ENCODE measurements at places on chromosomes 5 and 9.

- no peak for DNase-seq
Measured at GRCh38 chr5:144370273-144370672, 199.6 kb downstream of the KCTD16 start.

DNA sequence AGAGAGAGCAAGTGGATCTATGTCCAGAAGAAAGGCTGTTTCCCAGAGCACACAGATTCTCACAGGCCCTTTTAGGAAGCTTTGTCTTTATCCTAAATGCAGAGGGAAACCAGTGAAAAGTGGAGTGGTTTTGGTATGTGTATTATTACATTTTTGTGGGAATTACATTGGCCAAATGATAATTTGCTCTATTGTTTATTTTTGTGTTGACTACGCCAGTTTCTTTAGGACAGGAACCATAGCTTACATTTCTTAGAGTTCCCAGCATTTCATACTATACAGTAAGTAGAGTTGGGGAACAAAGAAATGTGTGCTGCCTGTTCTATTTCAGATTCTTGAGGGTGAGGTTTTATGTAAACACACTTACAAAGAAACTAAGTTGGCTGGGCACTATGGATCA is 29.4 kb upstream of the SPATA31D4 start:
- no peak for DNase-seq

- no peak for DNase-seq
Measured at GRCh38 chr9:88390371-88390990, 2.2 kb downstream of the SPIN1 start.

DNA sequence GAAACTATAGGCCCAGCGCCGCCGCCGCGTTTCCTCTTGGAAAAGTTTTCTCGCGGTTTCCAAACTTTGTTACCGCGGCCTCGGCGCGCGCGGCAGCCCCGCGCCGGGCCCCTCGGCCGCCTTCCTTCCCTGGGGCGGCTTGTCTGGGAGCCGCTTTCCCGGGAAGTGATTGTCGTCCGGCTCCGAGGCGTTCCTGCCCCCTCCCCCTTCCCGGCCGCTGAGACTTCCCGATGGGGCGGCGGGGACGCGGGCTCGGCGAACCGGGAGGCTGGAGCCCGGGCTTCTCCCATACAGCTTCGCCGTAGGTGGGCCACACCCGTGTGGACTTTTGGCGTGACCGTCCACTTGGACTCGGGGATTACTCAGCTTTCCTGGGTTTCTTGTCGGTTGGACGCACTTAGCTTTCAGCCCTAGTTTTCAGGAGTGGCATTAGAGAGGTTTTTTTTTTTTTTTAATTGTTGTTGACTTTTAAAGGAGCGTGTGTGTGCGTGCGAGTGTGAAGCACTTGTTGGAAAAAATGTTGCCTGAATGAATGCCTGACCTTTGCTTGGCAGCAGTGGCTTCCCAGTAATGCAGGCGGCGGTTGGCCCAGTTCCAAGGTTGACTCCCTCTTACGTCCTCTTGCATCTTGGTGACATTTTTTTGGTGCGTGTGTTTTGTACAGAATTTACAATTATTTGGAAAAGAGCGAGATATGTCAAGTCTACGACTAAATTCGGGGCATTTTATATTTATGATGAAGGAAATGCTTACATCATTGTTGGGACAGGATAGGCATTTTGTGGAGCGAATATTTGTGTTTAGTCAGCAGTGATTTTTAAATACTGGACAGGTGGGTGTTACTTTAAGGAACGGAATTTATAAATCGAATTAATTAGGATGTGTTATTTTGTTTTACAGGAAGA is 821 bp downstream of the CTNNA1 start:
- peak; percentile 96 for DNase-seq

GRCh38 chr9:92666236-92666635 is 3.7 kb downstream of the IPPK start:
- no peak for DNase-seq

GRCh38 chr5:61675015-61675692 is 343.1 kb downstream of the ZSWIM6 start:
- DNase-seq, result no peak

DNA sequence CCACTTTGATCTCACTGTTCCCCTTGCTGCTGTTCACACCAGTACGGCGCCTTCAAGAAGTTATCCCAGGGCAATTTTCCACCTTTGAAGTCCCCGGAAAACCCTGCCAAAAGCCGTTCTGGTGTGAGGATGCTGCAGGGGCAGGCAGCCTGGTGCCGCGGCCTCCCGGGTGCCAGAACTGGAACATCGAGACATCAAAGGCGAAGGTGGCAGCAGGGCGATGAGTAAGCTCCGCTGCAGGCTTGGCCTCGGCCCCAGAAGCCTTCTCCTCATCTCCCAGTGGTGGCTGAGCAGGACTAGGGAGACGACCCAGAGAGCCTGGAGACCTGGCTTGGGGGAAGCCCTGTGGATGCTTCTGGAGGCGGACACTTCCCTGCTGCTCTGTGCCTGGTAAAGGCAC is 115.3 kb upstream of the MSX2 start:
- DNase-seq, result no peak
